Brain microvascular endothelial cell (primary cell): ENCODE measurements at places on chromosomes 12 and 14.

- DNase-seq = peak; percentile 23
These were observed 7.6 kb upstream of the EXD2 start for GRCh38 chr14:69183735-69184134.

GRCh38 chr12:85865890-85866289, 8.2 kb upstream of the NTS start:
- DNase-seq = peak; percentile 20

GRCh38 chr14:77151918-77152588, 10.5 kb upstream of the ZDHHC22 start:
- no peak for DNase-seq

GRCh38 chr12:93667672-93668071, 9.5 kb upstream of the CRADD start:
- DNase-seq = no peak

DNA sequence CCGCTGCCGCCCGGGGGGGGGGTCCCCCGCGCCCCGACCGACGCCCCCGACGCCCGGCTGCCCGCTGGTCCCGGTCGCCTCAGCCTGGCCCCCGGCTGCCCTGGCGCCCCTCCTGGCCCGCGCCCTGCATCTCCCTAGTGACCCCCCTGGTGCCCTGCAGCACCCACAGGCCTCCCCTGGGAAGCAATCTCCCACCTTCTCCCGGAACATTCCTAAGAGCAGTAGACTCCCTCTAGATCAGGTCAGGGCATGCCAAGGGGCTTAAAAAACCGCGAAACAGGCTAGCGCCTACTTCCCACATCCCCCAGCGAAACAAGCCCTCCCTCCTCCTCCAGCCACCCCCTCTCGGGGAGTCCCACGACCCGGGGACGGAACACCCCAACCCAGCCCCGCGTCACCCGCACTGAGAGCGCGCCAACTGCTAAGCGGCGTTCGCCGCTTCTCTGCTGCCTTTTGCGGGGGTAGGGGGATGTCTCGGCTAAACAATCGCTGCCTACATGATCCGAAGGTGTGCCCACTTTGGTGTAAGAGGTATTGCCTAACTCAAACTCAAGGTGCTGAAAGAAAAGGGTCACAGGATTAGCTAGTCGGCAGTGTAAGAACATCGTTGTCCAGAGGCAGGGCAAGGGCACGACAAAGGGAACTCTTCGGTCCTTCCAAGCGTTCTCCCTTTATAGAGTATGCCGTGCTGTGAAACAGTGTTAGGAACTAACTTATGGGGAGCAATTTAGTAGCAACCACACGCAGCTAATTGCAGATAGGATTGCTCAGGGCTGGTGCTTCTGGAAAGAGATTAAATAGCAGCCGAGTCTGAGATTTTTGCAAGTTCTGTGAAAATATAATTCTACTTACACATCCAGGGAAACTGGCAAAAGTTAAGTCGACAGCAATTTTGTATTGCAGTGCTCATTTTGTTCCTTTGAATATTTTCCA, 619 bp upstream of the NTN4 start:
- DNase-seq = no peak

GRCh38 chr14:91929700-91930099, 17.8 kb downstream of the FBLN5 start:
- DNase-seq = no peak

DNA sequence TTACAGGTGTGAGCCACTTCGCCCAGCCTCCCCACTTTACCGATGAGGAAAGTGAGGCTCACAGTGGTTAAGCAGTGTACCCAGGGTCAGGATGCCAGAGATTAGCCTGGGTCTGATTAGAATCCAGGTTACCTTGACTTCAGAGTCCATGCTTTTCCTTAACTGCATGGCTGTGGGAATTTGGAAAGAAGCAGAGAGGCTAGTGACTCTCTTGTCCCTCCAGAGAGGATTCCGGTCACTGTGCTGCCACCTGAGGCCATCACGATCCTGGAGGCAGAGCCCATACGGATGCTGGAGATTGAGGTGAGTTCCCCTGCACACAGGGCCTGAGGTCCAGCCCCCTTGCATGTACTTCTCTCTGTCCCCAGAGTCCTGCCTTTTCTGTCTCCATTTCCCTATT, 4.7 kb downstream of the REC8 start:
- no peak for DNase-seq

DNA sequence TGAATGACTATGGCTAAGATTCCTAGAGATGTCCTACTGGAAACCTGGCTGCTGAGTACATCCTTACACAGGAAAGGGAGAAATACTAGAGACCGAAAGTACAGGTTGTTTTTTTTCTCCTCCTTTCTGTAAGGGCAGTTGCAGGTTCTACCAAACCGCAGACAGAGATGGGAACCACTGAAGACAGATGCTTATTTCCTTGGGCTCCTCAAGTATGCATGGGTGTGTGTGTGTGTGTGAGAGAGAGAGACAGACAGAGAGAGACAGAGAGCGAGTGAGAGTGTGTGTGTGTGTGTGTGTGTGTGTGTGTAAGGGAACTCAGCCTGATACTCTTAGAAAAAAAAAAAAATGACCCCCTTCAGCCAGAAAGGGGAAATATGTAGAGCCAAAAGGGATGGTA, 42.5 kb downstream of the MAP4K5 start:
- no peak for DNase-seq

DNA sequence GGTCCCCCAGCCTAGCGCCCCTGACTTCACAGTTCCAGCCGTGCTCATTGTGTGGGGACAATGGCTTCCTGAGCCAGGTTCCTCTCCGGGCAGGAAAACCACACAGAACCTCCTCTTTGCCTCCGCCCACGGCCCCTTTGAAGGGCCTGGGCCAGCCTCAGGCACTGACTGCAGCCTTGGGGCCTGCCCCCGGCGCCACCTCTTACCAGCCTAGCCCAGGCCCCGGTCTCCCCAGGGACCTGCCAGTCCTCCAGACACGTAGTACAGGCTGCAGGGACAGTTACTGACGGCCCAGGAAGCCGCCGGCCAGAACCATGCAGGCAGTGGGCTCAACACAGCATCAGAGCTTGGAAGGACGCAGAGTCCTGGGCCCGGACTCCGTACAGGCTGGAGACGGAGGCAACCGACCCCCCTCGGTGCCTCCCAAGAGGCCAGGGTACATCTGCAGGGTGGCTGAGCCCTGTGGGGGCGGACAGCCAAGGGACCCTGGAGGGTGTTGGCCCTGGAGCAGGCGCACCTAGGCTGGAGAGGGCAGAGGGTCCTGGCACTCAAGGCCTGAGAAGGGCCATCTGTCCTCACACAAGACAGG, 20.9 kb upstream of the NUDT14 start:
- no peak for DNase-seq

DNA sequence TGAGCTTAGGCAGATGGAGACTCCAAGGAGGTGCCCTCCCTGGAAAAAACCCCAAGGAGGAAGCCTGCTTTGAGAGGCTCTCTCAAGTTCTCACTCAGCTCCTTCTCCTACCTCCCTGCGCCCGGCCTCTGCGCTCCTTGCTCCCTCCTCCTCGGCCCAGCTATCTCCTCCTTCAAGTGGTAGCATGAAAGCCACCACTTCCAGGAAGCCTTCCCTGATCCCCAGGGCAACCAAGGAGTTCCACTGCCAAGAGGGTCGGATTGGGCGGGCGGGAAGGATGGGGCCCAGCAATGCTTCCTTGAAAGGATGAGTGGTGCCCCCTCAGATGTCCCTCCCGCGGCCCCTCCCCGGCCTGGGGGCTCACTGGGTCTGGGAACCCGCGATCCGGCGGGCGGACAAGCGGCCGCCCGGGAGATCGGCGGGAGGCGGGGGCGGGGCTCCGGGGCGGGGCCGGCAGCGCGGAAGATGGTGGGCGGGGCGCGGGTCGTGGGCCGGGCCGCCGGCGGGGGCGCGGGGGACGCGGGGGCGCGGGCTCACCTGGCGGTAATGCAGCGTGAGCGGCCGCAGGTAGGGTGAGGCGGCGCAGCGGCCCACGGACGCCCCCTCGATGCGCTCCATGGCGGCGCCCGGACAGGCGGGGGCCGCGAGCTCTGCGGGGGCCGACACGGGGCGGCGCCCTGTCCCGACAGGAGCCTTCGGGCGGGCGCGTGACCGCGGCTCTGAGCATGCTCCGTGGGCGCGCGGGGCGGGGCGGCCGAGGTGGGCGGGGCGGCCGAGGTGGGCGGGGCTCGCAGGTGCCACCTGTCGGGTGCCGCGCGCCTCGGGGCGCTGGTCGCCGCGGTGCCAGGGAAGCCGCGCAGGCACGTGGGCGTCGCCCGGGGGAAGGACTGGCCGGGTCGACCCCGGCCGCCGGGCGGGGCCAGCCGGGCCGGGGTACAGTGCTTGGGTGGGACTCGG, at the start of gene NUDT14:
TSS of gene NUDT14 (minus strand) at position 721 of the 957 bp plus-strand sequence. CDS start at position 618, 103 bp downstream.
- peak; percentile 26 for DNase-seq

DNA sequence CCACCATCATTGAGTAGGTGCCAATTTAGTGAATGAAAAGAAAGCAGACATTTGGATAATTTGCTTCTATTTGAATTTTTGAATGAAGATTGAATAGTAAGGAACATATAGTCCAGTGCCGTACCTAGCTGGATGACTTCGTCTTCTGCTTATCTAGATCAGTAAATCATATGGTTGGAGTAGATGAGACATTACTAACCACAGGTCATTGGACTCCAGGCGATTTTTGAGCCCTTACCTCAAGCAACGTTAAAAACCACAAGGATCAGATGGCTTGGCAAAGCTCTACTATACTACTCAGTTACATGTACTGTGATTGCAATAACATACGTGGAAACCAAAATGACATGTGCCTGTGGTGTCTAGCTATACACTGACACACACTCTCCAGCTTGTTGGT, 1.7 kb upstream of the SPATS2 start:
- peak; percentile 82 for DNase-seq

DNA sequence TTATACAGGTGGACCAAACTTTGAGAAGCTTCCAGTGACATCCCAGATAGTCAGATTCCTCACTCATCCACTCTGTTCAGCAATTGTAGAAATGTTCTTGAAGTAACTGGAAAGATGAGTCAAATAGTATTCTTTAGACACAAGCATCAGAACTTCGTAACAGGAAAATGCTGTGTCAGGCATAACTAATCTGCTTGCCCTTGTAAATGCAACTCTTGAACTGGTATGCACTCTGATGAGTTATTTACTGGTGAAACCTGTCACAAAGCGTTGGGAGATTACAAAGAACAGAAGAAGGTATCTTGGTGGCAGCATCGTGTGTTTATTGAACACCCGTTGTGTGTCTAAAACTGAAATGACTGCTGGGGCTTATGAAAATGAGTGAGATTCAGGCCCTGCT, 10.8 kb upstream of the DUSP6 start:
- no peak for DNase-seq

- DNase-seq = peak; percentile 52
These were observed 15.5 kb downstream of the EMP1 start for GRCh38 chr12:13211859-13212664.

DNA sequence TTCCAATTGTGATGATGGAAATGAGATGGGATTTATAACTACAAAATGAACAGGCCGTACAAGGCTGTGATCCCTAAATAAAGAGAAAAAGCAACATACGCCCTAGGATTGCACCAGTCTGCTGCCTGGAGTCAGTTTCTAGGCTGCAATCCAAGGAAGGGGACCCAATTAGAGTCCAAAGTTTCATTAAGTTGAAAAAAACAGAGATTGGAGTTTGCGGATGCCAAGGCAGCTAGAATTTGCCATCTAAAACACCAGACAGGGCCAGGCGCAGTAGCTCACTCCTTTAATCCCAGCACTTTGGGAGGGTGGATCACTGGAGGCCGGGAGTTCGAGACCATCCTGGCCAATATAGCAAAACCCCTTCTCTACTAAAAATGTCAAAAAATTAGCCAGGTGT, 661.0 kb downstream of the RPS29 start:
- no peak for DNase-seq

DNA sequence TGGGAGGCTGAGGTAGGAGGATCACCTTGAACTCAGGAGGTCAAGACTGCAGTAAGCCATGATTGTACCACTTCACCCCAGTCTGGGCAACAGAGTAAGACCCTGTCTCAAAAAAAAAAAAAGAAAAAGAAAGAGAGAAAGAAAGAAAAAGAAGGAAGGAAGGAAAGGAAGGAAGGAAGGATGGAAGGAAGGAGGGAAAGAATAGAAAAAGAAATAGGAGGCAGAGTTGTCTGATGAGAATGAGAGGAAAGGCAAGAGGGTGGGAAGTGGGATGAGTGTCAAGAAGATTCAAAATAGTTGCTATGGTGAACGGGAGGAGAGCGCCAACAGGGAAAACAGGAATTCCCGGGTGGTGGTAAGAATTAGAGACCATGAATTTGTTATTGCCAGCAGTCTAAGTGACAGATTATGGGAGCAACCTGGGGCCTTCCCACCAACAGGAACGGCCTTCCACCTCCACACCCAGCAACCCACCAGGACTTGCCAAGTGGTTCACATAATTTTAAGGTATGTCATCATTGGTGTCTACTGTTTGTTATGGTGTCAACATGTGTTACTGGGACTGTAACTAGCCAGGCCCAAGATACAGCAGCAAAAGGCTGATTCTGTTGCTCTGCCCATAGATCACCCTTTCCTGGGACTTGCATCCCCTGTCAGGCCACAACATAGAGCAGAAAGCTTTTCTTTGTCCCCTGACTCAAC, 36.1 kb upstream of the C12orf76 start:
- no peak for DNase-seq

DNA sequence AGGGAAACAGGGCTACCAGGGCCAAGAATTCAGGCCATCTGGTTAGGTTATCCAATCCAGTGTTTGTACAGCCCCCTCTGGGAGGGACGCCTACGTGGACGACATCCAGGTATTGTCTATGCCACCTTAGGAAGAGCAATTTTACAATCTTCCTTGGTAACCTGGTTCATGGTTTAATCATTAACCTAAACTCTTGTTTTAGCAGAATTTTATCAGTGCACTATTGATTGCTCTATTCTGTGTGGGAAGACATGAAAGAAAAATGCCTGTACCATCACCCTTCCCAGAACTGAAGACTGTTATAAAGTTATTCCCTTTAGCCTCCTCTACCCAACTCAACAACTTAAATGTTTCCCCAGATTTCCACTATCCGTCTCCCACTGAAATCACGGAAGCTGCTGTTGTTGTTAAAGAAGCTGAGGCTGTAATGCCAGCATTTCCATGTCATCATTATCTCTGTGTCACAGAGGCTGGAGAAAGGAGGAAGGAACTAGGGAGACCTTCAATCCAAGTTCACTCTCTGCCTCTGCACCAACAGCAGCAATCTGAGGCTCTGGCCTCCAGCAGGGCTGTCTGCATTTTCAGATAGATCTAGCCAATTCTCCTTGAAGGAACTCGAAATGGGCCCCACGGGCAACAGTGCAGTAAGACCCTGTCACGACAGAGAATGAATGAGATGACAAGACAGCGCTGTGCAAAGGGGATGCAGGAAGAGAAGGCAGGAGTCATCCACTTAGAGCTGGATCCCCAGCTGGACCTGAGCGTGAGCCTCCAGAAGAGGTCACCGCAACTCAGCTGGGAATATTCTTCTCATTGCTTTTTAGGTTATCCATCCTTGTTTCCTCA, 183.4 kb upstream of the GZMB start:
- DNase-seq = no peak
